ENCODE measurements at places on chromosomes 7 and 10.

- DNase-seq, result peak; percentile 1
Observed at GRCh38 chr7:114818501-114818900, 103.4 kb upstream of the MDFIC start.

- DNase-seq, result no peak
Observed at GRCh38 chr7:53315981-53316380, 280.5 kb downstream of the POM121L12 start.

- no peak for DNase-seq
Observed at GRCh38 chr10:101438881-101439391, 85.0 kb downstream of the BTRC start.

GRCh38 chr7:5779141-5779540 lies 2.3 kb downstream of the RNF216 start:
- no peak for DNase-seq

DNA sequence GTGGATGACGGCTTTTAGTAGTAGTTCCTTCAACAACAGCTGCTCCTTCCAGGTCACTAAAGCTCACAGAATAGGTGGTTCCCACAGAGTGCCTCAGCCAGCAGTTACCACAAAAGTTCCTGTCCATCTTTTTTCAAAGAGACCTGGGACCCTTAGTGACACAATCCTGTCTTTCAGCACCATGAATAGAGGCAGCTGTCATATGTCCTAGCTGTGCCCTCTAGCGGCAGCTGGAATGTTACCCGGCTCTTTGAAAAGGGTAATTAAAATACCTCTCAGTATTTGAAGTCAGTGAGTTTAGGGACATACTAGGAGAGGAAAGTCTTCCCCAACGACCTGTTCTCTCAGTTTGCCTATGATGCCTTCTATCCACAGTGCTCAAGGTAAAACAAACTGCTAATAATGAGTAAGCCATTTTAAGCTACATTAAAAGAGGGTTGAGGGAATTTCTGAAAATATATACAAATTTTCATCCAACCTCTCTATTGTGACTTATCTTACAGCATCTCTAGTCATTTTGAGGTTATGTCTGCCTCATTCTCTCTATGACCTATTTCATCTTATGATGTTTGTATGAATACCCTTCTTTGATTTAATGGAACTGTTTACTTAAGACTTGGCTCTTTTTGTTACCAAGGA lies 290.8 kb downstream of the NXPH1 start:
- peak; percentile 41 for DNase-seq
